Smooth muscle cell of the brain vasculature (primary cell): ENCODE measurements at places on chromosomes 6 and 20.
A peak's percentile ranks its signal among the peaks of the same experiment; 100 is the strongest.

DNA sequence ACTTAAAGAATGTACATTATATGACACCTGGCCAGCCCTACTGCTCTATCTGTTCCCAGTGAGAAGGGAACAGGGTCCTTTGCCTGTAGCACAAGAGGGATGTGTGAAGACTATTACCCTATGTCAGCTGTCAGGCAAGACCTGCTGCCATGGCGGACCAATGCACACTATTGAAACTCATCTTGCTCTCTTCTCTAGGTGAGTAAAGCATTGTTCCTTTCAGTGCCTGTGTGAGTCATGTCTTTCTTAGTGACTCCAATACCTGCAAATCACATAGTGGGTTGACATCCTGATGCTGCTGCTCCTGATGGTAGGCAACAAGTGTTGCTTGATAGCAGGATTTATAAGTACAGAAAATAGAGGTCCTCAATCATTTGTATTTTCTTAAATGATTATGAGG, 48.8 kb upstream of the SYNCRIP start:
- DNase-seq, result no peak

- no peak for DNase-seq
Observed at GRCh38 chr6:133055441-133055966, 185.7 kb upstream of the EYA4 start.

DNA sequence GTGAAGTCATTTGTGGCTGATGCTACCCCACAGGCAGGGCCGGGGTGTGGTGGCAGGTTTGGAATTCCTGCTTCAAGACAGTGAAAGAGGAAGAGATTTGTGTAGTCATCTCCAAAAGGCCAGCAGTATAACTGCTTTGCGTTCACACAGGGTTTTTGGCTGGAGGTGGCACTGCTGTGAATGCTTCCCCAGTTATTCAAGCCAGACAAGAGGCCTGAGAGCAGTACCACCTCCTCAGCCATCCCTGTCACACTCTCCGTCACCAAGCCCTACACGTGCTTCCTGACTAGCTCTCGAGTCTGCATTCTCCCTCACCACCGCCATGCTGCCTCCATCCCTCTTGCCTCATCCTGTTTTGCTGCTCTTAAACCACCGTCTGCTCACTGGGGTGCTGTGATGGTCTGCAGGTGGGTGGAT, 23.9 kb downstream of the ARMC2 start:
- no peak for DNase-seq

DNA sequence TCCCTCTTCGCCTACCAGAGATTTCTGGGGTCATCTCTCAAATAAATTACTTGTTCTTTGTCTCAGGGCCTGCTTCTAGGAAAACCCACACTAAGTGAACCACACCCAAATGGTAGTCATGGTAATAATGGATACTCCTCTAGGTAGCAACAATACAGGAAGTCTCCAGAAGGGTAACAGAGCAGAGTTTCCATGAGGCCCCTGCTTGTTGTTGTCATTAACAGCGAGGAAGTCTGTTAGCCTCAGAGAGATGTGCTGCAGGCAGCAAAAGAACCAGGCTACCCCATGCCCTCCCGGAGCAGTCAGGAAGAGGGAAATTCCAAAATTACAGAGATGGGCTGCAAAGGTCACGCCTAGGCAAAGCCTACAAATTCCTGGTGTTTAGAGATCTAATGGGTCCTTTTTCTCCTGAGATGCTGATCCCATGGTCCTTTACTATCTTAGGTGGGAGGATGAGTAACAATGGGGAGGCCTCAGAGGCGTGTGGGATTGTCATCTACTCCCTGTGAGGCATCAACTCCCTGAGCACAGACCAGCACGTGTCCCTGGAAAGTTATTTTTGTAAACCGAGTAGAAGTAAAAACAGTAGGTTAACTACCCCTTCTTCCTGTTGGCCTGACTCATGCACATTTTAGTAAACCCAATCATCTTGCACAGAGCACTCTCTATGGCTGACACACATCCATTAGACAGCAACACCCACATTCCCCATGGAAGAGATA, 10.1 kb downstream of the ISM1 start:
- peak; percentile 56 for DNase-seq

GRCh38 chr6:6758915-6759654, 170.6 kb downstream of the LY86 start:
- DNase-seq, result peak; percentile 37

- no peak for DNase-seq
Observed at GRCh38 chr6:90444160-90444714, 142.6 kb downstream of the MAP3K7 start.

- no peak for DNase-seq
Observed at GRCh38 chr6:162618448-162619002, 109.0 kb downstream of the PRKN start.

DNA sequence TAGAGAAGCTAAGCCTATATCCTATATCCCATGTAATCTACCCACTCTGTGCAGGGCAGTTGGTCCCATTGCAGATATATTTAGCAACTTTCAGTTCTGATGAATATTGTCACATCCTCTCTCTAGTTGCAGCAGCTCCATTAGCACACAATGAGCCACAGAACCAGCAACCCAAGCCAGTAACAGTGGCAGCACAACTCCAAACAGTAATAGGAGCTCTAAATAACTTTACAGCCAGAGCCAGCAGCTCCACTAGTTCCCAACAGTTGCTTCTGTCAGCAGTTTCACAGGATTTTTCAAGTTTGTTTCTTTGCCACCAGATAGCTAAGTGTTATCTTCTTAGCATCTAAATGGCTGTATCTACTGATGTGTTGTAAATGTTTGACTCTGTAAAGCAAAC, 490.8 kb downstream of the HTR1B start:
- no peak for DNase-seq

- DNase-seq, result no peak
Observed at GRCh38 chr6:92114091-92114675, 1305.2 kb downstream of the EPHA7 start.

DNA sequence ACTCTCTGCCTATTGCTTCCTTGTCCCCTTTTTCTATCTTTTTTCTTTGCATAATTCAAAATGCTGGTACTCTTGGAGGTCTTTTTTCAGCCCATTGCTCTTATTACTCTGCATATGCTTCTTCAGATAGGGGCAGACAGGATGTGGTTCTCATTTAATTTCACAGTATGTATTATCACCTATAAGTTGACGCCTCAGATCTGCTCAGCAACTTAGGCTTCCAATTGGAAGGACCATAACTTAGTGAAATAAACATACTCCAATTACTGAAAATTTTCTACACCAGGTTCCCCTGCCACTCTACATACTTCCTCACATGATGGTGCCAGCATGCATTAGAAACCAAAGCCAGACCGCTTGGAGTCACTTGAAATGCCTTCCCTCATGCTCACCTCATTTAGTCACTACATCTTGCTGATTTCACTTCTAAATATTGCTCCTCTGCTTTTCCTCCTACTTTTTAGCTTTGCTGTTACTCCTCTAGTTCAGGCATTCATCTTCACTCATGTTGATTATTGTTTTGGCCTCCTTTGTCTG, 34.5 kb upstream of the AHI1 start:
- DNase-seq, result no peak

GRCh38 chr6:3956054-3956453, 106.9 kb downstream of the FAM50B start:
- DNase-seq, result no peak

DNA sequence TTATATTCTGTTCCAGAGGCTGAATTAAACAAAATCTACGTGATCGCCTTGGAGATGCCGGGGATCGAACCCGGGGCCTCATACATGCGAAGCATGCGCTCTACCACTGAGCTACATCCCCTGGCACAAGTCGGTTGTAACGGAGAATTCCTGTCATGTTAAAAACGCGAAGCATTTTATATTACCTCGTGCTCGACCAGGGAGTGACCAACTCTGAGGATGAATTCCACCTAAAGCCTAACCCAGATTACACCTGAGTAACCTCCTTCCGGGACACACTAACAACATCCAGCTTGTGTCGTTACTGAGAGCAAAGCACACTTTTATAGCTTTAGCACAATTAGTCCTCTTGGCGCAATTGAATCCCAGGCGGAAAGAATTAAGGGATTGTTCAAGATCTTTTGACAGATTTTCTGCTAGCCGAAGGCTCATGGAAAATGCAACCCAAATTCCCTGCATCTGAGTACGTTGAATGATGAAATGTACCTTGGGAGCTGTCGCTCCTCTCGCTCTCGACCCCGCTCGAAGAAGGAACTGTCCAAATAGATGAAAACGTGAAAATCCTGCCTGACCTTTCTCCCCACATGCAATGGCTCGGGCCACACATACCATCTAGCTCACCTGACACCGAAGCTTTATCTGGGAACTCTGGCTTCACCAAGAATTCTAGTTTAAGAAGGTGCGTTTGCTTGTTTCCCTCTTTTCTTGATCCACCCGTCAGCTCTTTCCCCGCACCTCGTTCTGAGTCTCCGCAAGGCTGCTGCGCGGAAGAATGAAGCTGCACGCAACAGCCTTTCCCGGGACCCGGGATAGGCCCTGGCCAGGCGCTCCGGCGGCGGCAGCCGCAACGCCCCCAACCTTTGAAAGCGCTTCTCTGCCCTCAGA, 148.3 kb downstream of the GPX5 start:
- no peak for DNase-seq

DNA sequence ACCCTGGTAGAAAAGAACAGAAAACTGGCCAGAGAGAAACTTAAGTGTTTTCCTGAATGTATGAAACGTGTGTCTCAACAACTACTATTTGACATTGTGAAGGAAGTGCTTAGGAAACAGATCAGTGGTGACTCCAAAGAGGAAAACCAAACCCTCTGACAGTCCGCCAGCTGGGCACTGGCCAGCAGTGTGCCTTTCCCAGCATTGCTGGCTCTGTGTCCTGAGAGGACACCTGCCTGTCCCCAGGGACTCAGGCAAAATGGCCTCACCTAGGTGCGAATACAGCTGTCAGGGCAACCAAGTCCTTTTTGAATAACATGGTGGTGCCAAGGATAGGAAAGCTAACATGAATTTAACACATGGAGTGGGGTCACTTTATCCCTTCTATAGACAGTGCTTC, 72.5 kb downstream of the NDUFAF5 start:
- no peak for DNase-seq

GRCh38 chr20:63253438-63254231, 628 bp downstream of the NKAIN4 start:
- DNase-seq, result no peak

DNA sequence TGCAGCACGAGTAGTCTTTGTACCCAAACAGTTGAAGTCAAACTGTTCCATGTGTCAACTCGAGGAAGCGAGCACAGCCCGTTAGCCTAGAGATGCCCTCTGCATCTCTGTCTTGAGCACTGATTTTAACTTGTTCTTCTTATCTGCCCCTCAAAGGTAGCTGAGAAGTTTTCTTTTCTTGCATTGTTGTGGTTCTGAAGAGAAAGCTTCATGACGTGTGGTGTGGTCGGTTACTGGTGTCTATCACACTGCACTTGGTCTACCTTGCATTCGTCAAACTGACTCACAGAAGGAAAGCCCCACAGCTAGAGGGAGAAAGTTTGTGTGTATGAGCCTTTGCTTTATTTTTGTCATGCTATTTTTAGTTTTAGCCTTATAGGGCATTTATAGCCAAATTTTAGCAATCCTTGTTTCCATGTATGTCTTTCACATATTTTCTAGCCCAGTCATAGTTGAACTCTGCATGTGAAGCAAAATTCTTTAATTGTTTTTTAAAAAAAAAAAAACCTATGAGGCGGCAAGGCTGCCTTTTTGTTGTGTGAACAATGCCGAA, 115.1 kb downstream of the JAG1 start:
- DNase-seq, result no peak

GRCh38 chr6:106247293-106247692, 78.3 kb downstream of the ATG5 start:
- no peak for DNase-seq

GRCh38 chr6:147508866-147509608, 547 bp downstream of the SAMD5 start:
- DNase-seq, result no peak
